ENCODE measurements at places on chromosomes 6 and 20.

DNA sequence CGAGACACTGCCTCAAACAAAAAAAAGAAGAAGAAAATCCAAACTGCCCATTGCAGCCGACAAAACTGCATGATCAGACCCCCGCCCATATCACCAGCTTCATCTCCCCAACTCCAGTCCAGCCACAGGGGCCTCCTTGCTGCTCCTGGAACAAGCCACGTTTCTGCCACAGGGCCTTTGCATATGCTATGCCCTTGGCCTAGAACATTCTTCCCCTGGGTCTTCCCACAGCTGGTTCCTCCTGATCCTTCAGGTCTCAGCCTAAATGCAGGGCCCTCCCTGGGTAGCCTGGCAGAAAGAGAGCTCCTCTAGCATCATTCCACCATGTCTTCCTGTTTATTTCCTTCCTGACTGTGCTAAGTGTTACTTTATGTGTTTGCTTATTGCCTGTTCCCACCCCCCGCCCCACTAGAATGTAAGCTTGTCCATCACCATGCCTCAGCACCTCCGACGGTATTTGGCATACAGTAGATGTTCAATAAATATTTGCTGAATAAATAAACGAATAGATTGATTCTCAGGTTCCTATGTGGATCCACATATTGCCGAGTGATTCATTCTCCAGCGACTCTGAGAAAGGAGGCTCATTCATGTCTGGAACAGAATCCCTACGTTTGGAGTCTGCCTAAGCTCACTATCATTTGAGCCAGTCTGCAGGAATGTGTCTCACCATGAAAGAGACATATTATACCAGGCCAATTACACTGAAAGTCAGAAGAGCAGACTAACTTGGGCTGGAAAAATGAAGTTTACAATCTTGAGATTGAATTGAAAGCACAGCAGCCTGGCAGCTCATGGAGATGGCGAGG lies 56.1 kb downstream of the NFATC2 start:
- no peak for DNase-seq

GRCh38 chr20:1264727-1265126 lies 1.4 kb upstream of the SNPH start:
- no peak for DNase-seq

- DNase-seq, result no peak
These were observed 121.6 kb downstream of the HIVEP2 start for GRCh38 chr6:142823256-142823902.

DNA sequence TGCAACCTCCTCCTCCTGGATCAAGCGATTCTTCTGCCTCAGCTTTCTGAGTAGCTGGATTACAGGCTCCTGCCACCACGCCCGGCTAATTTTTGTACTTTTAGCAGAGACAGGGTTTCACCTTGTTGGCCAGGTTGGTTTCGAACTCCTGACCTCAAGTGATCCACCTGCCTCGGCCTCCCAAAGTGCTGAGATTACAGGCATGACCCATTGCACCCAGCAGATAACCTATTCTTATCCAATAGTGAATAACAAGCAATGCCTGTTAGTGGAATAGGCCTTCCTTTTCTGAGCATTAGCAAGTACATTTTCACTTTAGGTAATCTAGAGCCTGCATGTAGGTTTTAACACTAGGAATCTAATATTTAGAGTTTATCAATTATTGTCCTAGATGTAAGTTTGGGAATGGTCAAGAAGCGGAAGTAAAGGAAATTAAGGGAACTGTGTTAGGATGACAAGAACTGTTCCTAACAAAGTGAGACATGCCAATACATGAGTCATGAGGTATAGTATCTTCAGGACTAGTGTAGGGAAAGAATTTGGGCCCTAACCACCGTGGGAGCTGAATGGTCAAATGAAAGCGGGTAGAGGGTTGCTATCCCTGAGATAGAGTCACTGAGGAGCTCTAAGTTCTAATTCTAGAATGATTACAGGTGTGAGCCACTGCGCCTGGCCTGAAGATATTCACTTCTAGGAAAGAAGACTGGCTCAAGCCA lies 15.0 kb downstream of the BLTP3A start:
- no peak for DNase-seq

- no peak for DNase-seq
These were observed 14.2 kb downstream of the ITCH start for GRCh38 chr20:34377072-34377847.

- DNase-seq, result no peak
These were observed 164.9 kb upstream of the HEY2 start for GRCh38 chr6:125584468-125584939.

GRCh38 chr6:104421650-104422049 lies 438.1 kb downstream of the HACE1 start:
- DNase-seq, result no peak

DNA sequence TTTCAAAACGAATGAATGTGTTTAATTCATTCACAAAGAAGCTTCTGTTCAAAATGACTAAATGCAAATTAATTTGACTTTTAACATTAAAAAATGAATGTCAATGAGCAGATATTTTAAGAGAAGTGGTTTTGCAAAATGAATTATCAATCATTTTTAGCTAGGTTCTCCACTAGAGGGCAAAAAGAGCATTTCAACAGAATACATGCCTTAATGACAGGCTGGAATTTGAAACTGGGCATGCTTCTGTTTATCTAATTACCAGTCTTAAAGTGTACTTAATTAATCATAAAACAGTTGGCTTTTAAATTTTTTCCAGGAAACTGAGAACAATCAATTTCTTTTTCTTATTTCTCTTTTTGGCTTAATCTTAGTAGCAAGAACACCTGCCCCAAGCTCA lies 63.8 kb upstream of the TINAG start:
- DNase-seq, result no peak

- DNase-seq, result no peak
These were observed 631.1 kb downstream of the COL12A1 start for GRCh38 chr6:74574794-74575193.

- no peak for DNase-seq
These were observed 42.0 kb downstream of the JARID2 start for GRCh38 chr6:15287670-15288375.

GRCh38 chr6:169190144-169190584 lies 63.5 kb downstream of the THBS2 start:
- DNase-seq, result no peak

DNA sequence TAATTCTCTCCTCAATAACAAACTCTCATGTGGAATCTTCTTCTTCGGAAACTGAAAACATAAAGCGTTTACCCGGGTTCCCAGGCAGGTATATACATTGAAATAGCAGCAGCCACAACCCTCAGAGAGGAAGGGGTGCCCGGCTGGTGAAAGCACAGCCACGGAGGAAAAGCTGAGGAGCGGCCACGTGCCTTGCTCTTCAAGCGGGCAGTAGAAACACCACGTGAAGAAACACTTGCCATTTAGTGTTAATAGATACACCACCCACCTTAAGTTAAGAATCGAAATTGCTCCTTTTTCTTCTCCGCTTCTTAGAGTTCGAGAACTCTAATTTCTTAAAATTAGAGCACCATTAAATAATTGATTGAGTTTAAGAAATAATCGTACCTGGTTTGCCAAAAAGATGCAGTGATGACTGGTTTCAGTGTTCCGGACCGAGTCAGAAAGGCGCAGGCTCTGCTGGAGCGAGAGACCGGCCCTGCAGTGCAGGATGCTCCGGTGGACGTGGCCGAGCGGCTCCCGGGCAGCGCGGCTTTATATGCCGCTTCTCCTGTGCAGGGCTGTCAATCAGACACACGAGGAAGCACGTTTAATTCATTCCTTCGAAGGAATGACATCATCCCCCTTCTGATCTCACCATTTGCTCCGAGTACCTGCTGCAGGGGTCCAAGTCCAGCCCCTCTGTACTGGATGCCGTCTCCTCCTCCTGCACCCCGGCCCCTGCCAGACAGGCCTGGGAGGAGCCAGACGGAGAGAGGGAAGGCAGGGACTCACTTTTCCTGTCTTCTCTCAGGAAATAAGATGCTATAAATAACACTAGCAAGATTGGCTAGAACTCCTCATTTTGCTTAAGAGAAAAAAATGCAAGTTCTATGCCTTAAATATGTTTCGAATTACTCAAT lies at the start of gene THBS2:
Gene THBS2, minus strand, starts transcription at position 510 of the 902 bp plus-strand sequence. CDS start 3,062 bp downstream, outside the sequence.
- DNase-seq, result no peak

- DNase-seq, result no peak
These were observed 181.2 kb downstream of the DTNBP1 start for GRCh38 chr6:15481390-15482291.

Measured in activated CD8-positive, alpha-beta memory T cell treated with anti-CD3 and anti-CD28 coated beads for 1 hour (primary cell).